ENCODE measurements at places on chromosomes 3 and 15.

DNA sequence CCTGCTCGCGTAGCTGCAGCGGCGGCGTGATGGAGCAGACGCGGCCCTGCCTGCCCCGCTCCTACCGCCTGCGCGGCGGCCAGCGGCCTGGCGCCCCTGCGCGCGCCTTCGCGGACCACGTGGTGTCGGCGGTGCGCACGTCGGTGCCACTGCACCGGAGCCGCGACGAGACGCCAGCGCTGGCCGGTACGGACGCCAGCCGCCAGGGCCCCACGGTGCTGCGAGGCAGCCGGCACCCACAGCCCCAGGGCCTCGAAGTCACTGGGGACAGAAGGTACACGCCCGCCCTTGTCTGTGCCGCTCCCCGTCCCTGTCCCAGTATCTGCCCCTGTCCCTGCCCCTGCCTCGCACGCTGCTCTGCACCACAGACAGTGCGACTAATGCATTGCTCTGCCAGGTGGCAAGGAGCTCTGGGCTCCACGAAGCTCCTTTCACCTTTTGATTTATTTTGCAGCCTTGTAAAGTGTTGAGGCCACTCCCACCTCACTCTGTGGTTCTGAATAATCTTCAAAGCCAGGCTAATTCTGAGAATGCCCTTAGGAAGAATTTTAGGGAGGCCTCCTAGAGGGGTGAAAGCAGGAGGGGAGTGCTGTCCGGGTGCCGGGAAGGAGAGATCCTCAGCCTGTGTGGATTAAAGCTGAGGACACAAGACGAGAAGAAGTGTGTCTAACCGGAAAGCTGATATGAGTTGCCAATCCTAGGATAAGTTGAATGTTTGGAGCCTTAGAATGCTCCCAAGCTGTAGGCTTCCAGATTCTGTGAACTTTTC lies 100.0 kb downstream of the THSD4 start:
- DNase-seq: no peak

- no peak for DNase-seq
Observed at GRCh38 chr3:132926098-132926497, 112.1 kb upstream of the TMEM108 start.

DNA sequence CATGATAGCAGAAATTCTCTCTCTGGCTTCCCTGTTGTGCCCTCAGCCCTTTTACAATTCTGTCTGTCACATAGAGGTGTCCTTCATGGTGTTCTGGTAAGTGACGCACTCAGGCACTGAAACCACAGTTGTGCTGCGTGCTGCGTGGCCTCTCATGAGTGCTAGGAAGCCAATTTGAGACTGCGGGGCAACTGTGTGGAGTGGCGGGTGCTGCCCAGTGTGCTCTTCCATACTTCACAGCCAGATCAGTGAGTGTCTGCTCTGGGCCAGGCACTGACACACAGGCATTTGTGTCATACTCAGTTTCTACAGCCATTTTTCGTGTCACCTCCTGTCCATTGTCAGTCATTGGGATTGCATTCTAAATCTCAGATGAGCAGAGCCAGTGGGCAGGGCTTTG lies 133.1 kb upstream of the PLXNA1 start:
- DNase-seq: no peak

DNA sequence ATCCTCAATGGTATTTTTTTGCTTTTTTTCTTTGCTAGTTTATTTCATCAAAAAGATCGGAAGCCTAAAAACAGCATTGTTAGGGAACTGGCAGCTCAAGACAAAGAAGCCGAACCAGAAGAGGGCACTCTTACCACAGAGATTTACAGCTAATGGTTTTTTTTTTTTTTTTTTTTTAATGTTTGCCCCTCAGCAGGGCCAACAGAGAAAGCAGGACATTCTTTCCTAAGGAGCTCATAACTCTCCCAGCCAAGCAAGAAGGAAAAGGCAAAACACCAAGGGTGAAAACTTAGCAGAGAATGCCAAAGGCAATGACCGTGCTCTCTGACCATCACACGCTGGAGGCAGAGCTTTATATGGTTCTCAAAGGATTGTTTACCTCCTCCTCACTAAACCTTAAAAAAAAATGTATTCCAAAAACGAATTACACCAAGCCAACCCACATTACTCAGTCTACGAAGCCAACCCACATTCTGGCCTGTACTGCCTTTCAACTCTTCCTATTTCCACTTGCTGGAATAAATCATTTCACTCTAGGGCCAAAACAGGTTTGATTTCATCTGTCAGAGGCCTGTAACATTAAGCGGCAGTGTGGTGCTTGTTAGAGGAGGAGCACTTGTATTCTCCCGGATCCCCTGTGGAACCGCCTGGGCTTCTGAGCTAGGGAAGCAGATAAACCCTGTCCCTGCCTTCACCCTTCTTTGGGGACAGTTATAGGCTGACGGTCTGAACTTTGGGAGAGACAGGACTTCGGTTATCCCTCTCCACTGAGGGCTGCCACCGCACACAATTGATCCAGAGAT lies 35.6 kb upstream of the GYG1 start:
- peak; percentile 47 for DNase-seq

DNA sequence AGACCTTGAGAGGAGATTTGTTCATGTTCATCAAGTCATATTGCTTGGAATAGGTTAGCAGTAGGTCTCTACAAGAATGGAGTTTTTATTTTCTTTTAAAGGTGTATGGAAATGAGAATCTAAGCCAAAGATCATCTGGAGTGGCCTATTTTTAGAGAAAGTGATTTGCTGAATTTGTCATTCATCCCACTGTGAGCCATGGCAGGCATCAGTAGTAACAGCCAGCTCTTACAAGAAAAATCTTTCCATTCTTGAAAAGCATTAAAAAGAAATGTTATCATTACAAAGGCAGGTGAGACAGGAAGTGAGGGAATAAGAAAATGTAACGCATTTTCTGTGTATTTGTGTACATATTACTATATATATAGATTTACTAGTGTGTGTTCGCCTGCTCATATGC lies 29.6 kb downstream of the STAC start:
- DNase-seq: no peak

Measured in NCI-H2029 (cell line).